ENCODE measurements at places on chromosomes 7 and 10.

GRCh38 chr10:58721601-58722281 is 209.1 kb downstream of the BICC1 start:
- no peak for DNase-seq

DNA sequence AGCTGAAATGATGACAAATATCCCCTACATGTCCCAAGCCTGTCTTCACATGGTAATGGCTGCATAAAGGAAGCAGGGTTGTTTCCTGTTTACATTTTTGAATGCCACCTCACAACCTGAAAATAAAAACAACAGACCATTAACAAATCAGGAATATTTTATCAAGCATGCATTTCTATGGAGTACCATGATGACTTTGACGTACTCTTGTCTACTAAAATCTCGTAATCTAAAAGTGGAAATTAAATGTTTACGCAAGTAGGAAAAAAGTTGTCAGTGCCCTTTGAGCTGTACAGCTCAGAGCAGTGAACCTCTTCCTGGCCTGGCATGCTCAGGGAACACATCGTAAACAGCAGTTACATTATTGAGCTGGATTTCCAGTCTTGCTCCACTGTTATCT is 194.1 kb downstream of the INHBA start:
- no peak for DNase-seq

GRCh38 chr10:124701881-124702656 is 42.1 kb downstream of the FAM53B start:
- DNase-seq: no peak

GRCh38 chr10:119818889-119819270 is 53.8 kb downstream of the MCMBP start:
- DNase-seq: no peak

GRCh38 chr10:8037199-8037801 is 17.2 kb upstream of the GATA3 start:
- DNase-seq: no peak

DNA sequence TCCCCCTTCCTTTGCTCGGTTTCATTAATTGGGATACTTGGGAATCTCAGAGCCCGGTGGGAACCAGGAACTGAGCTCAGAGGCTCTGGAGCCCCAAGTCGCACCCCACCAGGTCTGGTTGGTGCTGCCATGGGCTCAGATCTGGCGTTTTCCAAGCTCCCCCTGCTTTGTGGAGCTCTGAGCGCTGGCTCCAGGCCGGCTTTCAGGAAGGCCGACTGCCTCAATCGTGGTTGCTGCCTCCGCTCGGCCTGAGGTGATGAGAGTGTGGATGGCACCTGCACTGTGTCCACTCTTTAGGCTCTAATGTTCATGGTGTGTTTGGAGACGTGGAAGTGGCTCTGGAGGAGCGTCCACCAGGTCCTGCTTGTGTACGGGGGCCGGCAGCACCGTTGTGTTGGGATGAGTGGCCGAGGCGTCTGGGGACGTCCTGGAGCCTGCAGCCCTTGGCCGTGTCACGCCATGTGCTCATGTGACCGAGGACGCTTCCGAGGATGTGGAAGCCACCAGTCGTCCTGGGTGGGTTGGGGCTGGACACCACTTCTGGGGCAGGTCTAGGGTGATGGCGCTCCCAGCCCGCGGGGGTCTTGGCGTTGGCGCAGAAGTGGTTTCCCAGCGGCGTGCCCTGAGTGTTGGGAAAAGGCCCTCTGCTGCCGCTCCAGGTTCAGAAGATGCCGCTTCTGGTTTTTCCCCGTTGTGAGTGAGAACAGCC is 8.2 kb downstream of the INPP5A start:
- DNase-seq: no peak

DNA sequence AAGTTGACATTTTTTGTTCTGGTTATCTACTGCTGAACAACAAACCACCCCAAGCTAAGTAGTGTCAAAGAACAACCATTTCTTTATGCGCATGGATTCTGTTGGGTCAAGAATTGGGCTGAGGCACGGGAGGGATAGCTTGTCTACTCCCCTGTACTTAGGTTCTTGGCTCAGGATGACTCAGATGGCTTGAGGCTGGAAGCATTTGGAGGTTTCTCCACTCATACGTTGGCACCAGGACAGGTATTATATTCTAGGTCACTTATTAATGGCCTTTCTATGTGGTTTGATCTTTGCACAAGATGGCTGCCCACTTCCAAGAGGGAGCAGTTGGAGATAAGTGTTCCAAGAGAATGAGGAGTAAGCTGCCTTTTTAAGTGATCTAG is 11.8 kb upstream of the TFAM start:
- no peak for DNase-seq

DNA sequence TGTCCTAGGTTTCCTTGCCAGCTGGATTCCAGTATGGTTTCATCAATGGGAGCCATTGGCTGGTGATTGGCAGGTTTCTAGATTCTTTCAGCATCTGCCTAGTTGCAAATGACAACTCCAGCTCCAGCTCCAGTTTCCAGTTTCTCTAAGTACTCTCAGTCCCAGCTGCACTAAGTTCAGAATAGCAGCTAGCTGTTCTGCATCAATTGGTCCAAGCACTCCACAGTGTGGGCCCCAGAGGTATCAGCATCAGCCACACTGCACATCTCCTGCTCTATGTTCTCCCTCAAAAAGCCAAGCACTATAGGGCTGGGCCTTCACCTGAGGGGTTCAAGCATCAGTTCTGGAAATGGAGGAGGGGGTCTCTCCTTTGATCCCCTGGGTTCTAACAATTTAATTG is 143.4 kb downstream of the VPS50 start:
- DNase-seq: no peak

GRCh38 chr10:126893841-126894240 is 11.4 kb upstream of the DOCK1 start:
- DNase-seq: no peak

DNA sequence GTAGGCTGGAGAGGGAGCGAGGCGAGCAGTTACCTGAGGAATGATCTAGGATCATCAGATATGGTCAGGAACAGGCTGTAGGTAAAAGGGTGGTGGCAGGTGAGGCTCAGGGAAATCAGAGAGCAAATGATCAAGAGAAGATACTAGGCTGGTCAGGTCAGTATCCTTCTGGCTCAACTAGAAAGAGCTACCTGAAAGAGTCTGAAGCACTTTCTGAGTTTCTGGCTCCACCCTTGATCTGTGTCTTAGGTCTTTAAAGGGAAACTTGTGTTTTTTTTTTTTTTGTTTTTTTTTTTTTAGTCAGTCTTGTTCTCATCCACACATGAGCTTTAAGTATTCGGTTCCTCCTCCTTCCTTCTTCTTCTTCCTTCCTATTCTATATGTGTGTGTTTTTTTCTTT is 10.5 kb downstream of the ADAM22 start:
- no peak for DNase-seq

Data from D721Med (cell line).